ENCODE measurements at places on chromosomes 1 and 21.
A peak's percentile ranks its signal among the peaks of the same experiment; 100 is the strongest.

- DNase-seq: no peak
These were observed 87.1 kb downstream of the FGGY start for GRCh38 chr1:59383963-59384362.

DNA sequence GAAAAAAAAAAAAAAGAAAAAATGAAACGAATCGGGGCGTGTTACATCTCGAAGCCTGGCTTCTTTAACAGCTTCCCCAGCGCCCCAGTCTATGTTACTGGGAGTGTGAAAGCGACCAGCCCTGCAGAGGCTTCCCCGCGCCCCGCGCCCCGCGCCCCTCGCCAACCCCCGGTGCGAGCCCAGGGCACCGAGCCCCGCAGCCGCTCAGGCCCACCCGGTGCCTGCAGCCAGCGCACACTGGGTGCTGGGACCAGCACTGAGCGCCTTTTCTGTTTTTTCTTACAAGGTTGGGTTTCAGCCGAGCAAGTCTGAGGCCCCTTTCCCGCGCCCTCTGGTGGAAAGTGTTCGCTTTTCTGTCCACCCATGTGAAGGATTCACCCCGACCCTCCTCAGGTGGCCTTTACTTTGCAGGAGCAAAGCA, 42.1 kb upstream of the ZNF496 start:
- peak; percentile 49 for DNase-seq

GRCh38 chr1:153515504-153516394, 20.0 kb downstream of the S100A6 start:
- no peak for DNase-seq

DNA sequence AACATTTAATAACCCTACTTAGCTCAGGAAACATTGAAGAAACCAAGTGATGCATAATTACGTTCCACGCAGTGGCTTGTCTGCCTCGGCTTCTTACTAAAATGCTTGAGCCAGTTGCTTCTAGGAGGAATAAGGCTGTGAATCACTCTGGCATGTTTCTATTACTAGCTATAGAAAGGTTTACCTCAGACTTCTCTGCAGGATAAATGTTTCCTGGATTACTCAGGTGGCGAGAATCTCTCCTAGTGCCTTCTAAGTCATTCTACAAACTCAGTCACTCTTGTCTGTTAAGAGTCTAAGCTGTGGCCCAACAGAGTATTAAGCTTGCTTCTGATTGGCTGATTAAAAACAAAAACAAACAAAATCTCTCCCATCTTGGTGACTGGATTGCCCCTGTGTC, 92.0 kb upstream of the RALGPS2 start:
- peak; percentile 30 for DNase-seq

DNA sequence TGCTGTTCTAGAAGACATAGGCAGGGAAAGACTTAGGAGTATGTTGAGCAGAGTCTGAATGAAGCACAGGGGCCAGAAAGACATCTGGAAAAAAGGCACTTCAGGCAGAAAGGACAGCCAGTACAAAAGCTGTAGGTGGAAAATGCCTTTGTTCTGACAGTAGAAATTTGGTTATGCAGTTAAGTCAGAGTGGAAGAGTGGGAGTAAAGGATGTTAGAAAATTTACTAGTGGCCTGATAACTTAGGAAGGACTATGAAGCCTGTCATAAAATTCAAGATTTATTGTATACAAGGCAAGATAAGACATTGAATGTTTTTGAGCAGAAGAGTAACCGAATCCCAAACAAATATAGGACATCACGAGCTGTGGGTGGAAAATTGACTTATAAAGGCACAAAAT, 987.9 kb downstream of the PLA2G4A start:
- no peak for DNase-seq

DNA sequence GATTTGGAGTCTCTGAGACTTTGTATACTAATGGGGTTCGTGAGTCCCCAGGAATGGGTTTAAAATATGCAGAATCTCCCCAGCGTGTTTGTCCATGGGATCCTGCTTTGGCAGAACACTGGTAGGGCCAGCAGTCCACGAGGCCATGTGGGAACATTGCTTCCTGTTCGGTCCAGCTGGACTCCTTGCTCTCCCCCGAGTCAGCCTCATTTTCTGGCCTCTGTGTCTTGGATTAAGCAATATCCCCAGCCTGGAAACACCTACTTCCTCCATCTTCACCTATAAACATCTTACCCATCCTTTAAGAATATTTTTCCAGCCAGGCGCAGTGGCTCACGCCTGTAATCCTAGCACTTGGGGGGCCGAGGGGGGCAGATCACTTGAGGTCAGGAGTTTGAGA, 142.4 kb downstream of the NAV1 start:
- peak; percentile 32 for DNase-seq

DNA sequence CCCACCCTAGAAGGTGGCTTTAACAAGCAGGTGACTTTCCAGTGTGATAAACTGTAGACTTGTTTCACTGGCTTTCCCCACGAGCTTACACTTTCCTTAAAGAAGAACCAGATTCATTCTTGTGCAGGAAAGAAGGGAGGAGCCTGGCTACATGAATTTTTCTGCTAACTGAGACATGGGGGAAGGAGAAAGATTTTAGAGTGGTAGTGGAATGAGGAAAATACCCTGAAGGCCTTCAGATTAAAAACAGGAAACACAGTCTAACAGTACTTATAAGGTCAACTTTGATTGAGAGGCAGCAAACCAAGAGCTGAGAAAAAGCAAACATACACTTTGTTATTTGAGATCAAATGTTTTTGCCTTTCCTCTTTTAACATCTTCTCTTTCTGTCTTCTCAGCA, 640.9 kb upstream of the PLXNA2 start:
- DNase-seq: no peak

DNA sequence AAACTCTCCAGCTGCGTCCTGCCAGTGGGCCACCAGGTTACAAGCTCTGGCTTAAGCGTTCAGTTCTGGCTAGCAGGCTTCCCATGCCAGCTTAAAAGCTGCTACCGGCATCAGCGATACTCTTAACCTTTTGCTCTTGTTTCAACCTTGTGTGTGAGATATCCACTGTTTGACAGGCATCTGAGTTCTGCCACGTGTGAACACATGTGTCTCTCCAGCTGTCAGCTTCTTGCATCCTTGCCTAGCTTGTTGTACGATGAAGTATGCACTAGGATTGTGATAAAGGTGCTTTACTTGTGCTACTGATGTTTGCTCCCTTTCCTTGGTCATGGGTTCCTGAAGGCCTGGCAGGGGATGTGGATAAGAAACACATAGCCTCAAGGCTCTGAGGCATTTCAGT, 201.6 kb downstream of the PRDM2 start:
- no peak for DNase-seq

GRCh38 chr1:6885426-6885825, 100.2 kb downstream of the CAMTA1 start:
- no peak for DNase-seq

DNA sequence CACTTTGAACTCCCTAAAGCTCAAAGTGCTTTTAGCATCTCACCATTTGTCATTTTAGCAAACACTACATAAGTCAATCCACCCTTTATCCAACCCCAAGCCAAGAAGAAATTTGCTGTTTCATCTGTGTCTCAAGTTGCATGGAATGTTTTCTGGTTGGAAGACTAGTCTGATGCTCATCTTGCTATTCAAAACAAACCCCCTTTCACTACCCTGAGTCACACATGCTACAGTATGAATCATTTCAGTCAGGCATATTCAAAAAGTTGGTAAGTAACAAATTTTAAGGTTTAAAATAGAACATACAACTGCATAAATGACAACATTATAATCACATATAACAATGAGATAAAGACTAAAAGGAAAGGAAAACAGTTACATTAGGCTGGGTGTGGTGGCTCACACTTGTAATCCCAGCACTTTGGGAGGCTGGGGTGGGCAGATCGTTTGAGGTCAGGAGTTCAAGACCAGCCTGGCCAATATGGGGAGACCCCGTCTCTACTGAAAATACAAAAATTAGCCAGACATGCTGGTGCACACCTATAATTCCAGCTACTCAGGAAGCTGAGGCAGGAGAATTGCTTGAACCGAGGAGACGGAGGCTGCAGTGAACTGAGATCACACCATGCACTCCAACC, 38.7 kb downstream of the DSTYK start:
- DNase-seq: peak; percentile 93

DNA sequence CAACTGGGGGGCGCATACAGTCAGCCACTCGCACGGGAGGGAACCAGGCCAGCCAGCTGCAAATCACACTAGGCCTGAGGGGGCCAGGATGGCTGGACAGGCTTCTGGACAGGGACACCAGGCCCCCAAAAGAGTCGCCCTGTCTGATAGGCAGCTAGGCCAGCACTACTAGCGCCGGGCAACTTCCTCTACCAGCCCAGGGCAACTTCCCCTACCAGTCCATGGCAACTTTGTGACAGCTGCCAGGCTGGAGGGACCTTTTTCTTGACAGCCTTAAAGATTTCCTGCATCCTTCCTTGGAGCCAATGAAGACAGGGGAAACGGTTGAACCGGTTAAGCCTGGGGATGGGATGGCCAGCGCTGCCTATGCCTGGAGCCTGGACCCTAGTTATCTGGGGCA, 5.1 kb downstream of the IFFO2 start:
- DNase-seq: no peak

DNA sequence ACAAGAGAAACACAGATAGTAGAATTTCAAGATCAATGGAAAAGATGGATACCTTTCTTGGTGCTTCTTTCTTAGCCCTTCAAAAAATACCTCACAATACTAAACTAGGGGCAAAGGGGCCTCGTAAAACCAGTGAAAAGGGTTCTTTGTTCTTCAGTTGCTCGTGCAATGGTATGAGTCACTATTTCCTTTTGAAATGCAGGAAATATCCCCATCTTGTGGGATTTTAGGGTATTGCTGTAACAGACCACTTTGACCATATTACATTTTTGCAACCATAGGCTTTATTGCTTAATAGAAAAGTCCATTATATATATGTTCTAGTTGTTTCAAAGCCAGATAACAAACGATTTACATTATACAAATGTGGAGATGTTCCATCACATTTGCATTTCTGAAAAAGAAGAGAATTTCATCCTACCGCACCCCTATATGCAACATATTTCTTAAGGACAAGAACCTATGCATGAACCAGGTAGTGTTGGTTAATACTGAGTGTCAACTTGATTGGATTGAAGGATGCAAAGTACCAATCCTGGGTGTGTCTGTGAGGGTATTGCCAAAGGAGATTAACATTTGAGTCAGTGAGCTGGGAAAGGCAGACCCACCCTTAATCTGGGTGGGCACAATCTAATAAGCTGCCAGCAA, 88.6 kb upstream of the PKN2 start:
- peak; percentile 73 for DNase-seq

DNA sequence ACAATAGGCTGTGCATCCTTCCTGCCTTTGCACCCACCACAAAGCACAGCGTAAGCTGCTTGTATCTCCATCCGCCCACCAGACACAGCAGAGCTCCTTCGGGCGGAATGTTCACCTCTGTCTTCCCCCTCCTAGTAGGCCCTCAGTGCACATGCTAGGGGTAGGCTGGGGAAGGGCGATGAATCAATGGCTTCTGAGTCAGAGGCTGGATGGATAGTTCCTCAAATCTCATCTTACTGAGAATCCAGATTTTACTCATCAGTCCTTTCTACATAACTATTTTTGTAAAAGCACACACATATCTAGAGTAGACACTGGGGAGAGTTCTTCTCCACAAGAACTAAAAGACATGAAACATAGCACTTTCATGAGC, 73.8 kb downstream of the BCAR3 start:
- no peak for DNase-seq

DNA sequence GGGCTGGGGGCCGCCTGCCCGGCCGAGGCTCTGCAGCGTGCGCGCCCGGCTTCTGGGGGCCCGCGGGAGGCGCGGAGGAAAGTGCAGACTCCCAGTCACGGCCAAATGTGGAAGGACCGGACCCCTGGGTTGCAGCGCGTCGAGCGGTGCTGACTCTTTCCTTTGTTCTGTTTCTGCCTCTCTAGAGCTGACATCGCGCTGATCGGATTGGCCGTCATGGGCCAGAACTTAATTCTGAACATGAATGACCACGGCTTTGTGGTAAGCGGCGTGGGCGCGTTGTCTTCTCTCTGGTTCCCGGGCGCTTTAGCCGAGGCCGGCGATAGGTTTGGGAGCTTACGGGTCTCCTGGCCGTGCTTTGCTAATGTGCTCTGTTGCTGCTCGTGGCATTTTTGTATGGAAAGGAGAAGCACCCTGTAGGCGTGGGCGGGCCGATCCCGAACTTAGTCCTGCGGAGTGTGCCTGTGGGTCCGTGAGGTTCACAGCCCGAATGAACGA, 629 bp downstream of the PGD start:
- DNase-seq: peak; percentile 49

- peak; percentile 20 for DNase-seq
These were observed 703 bp downstream of the ERI3 start for GRCh38 chr1:44354268-44354839.

DNA sequence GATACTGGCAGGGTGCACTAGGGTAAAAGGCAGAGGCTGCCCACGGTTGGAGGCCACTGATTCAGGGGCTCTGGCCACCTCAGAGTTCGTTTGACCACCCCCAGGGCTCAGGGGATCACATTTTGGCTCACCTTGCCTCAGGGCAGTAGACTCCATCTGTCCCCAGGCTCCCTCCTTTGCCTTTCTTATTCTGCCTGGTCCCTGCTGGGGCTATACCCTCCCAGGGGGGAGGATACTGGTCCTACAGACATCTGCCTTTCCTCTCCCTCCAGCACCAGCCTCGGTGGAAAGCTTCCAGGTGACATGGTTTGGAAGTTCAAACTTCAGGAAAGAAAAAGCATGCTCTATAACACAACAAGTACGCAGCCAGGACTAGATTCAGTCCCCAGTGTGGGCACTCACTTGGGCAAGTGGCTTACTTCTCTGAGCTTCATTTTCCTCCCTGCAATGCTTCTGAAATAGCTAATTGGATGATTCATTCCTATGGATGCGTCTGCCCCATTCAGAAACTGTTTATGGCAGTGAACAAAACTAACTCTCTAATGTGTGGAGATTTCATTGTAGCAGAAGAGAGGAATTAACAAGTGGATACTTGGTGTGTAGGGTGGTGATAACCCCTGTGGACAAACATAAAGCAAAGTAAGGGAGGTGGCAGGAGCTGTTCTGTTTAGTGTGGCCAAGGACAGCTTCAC, 154.8 kb downstream of the TRABD2B start:
- no peak for DNase-seq

DNA sequence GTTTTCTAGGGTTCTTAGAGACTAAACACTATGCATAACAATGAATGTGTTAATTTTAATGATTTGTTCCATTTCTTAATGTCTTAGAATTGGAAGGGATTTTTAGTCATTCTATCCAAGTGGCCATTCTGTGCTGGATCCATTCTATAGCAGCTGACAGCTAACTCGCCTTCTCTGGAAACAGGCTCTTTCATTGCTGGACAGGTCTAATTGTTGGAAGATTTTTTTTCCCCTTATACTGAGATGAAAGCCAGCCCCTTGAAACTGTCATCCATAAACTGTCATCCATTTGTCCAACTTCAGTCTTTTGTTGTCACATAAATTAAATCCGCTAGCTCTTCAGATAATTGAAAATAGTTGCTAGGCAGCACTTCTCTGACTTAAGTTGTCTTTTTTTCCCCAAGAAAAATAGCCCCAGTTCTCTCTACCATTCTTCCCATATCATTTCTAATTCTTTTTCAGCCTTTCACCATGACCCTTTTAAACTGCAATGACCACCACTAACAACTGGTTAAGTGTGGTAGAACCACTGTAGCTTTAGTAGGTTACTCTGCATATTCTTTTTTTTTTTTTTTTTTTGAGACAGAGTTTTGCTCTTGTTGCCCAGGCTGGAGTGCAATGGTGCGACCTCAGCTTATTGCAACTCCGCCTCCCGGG, 19.7 kb downstream of the AK4 start:
- DNase-seq: no peak

All from fibroblast of pulmonary artery (primary cell).